ENCODE measurements at places on chromosomes 13 and 19. TPM values are rescaled to one million over a fixed set of nuclear protein-coding genes. Genes with fewer than 3 reads are reported as not detected.

Gene KRTDAP
- total RNA-seq: 11,369 TPM

Gene ZNF66
- total RNA-seq: 6.4 TPM

Gene PSG3
- not detected for total RNA-seq

Gene TEX26
- not detected for total RNA-seq

Gene OR2Z1
- not detected for total RNA-seq

Gene ASF1B
- total RNA-seq: 7.2 TPM

Gene GIPR
- 11.2 TPM for total RNA-seq

Gene OVOL3
- not detected for total RNA-seq

Gene CRX
- not detected for total RNA-seq

Gene CACNG8
- 0.08 TPM for total RNA-seq

Gene WDR87
- total RNA-seq: not detected

Gene CEACAM6
- 15.7 TPM for total RNA-seq

Gene RASAL3
- 2.4 TPM for total RNA-seq

Gene GSX1
- not detected for total RNA-seq

Gene TNNT1
- total RNA-seq: 23.4 TPM

Gene TEX29
- total RNA-seq: not detected

Gene HIPK4
- not detected for total RNA-seq

Gene FCAR
- total RNA-seq: not detected

Gene DNAJC3
- 31.6 TPM for total RNA-seq

Gene MEIS3
- total RNA-seq: 2.9 TPM

Gene ZNF835
- total RNA-seq: 1.5 TPM

Gene TMPRSS9
- total RNA-seq: not detected

Gene OR7A5
- total RNA-seq: 3.0 TPM

Gene NLRP4
- total RNA-seq: not detected

Gene ZNF431
- 18.6 TPM for total RNA-seq

Gene BLOC1S3
- 20.1 TPM for total RNA-seq

Gene LILRB2
- 0.64 TPM for total RNA-seq

Gene SSC5D
- total RNA-seq: 1.4 TPM

Gene GARIN5B
- total RNA-seq: not detected

Gene F10
- 7.8 TPM for total RNA-seq

Gene SMIM7
- 121 TPM for total RNA-seq

Data from suprapubic skin (tissue), 4 donors.